ENCODE measurements at places on chromosomes 7 and 10.

DNA sequence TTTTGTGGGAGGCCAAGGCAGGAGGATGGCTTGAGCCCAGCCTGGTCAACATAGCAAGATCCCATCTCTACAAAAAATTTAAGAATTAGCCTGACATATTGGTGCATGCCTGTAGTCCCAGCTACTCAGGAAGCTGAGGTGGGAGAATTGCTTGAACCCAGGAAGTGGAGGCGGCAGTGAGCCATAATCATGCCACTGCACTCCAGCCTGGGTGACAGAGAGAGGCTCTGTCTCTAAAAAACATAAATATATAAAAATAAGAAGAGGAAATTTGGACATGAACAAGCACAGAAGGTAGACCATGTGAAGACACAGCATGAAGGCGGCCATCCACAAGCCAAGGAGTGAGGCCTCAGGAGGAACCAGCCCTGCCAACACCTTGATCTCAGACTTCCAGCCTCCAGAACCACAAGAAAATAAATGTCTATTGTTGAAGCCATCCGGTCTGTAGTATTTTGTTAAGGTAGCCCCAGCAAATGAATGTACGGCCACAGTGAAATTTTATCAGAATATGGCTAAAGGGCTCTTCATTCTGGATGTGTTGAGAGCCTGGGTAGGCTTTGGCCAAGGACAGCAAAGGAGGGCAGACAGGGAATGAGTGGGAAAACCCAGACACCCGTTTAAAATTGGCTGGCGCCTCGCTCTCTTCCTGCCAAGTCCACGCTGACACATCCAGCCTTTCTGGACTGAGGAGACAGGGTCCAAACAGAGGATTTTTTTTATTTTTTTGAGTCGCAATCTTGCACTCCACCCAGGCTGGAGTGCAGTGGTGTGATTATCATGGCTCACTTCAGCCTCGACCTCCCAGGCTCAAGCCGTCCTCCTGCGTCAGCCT, 12.9 kb upstream of the GRID2IP start:
- DNase-seq, result no peak

DNA sequence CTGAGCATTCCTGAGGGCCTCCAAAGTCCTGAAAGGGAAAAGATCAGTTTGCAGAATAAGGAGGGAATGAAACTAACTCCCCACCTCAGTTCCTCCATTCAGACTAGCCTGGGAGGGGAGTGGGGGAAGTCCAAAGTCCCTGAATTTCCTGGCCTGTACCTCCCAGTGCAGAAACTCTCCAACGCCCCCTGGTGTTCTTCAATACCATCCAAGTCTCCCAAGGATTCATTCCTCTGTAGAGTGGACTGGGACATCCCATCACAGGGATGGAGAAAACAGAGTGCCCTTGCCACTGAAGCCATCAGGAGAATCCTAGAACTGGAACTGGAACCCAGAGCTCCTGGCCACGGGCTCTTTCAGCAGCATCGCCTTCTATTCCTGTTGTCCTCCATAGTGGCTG, 1.6 kb upstream of the COL13A1 start:
- no peak for DNase-seq

- no peak for DNase-seq
Observed at GRCh38 chr10:44067432-44067831, 317.5 kb downstream of the CXCL12 start.

GRCh38 chr10:29880856-29881255, 178.5 kb downstream of the JCAD start:
- no peak for DNase-seq

DNA sequence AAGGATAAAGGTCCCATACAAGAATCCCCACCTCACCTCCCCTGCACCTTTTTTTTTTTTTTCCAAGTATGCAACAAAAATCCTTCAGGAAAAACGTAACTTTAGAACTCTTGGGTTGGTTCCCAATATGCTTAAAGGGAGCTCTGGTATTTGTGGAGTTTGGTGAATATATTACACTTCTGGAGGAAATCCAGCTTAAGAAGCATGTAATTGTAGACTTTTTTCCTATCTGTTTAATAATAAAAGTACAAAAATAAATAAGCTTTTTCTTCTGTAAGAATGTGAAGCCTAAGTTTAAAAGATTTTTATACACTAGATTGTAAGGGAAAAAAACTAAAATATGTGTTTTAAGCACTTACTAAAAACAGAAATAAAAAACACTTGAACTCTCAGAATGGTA, 102.3 kb downstream of the SORBS1 start:
- DNase-seq, result no peak

DNA sequence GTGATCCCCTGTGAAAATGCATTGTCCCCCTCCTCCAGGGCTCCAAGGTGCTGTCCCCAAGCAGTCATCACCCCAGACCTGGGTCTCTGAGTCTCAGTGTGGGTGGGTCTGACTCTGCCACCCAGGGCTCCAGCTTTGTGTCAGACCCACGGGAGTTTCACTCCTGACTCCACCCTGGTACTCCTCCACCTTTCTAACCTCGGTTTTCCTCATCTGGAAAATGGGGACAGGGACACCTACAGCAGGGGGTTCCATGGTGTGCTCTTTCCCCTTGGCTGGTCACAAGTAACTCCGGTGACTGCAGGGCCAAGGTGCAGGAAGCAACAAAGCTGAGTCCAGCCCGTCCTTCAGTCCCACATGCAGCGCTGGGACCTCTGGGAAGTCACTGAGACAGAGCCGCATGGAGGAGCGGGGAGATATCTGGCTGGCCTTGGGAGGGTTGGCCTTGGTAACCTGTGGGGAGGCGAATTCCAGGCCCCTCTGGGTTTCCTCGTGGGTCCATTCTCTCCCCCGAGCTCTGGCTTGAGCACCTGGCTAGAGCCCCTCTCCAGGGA, 41.8 kb upstream of the RABGEF1 start:
- DNase-seq, result no peak

DNA sequence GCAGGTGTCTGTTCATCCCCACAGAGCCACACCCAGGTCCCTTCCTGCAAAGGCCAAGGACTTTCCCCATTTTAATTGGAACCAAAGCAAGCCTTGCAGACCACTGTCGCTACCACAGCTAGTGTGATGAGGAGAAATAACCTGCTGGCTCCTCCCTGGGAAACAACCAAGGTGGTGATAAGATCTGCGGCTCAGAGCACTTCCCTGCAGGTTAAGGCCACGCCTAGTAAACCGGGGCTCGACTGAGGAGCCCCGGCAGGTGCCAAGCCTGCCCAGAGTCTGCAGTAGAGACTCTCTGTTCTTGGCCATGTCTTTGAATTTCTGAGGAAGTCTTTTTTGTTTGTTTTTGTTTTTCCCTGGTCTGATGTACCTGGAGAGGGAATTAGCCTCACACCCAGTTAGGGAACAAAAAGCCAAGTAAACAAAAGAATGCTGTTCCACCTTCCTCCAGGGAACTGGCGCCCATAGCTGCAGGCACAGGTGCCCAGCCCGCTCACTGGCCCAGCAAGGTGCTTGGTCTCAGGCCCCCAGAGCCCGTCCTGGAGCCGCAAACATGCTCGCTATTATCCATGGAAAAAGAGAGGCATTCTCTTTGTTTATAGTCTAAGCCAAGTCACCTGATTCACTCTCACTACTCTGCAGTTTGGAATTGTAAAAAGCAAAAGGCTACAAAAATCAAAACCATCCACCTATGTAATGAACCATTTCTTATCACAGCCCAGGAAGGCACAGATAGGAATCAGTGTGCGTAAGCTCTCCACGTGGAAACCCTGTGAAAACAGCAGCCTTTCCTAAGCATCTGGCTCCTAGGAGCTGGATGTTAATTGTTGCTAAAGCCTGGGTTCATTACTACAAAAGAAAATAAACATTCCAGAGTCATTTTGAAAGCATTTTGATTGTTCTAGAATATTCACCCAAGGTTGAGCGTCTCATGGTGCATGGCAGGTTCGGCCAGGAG, 2.7 kb downstream of the GPR146 start:
- no peak for DNase-seq

DNA sequence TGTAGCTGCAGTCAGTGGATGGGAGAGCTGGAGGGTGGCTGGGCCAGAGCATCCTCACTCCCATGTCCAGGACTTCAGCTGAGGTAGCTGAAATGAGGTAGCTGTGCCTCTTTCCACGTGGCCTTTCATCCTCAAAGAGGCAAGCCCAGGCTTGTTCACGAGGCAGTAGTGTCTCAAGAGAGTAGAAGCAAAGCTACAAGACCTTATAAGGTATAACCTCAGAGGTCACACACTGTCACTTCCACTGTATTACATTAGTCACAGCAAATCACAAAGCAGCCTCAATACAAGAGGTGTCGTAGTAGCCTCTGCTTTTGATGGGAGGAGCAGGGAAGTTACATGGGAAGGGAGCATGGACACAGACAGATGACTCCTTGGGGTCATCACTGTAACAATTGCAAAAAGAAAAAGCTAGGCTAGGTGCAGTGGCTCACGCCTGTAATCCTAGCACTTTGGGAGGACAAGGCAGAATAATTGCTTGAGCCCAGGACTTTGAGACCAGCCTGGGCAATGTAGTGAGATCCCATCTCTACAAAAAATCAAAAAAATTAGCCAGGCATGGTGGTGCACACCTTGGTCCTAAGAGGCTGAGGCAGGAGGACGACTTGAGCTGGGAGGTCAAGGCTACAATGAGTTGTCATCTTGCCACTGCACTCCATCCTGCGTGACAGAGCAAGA, 97.5 kb downstream of the SKIDA1 start:
- DNase-seq, result no peak

GRCh38 chr7:41149576-41149975, 553.3 kb downstream of the INHBA start:
- no peak for DNase-seq

DNA sequence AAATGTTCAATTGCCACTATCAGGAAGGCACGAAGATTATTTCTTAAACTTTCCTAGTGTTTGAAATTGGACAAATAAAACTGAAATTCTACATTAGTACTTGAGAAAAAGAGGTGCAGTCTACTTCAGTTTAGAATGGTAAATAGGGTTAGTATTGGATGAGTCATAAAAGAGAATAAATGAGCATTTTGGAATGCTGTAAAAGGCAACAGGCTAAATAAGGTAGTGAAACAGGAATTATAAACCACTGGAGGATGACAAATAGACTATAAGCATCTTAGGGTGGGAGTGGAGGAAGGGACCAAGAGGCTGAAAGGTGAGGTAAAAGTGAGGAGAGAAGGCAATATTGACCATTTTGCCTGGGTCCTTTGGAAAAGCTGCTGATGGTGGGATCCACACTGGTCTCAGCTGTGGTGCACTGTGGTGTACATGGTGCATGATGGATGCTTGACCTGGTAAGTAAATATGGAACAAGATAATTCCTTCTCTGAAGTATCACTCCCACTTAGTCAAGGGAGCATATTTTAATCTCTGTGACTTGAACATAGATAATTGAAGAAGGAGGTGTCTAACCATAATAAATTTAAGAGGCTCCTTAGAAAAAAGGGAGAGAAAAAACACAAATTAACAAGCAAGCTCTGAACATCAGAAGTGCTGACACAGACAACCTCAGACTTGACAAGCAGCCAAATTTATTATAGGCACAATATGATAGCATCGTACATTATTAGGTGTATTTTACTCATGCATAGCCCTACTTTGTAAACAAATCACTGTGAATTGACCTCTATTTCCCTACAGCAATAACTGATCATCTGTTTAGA, 76.4 kb upstream of the SCIN start:
- DNase-seq, result no peak

All from D721Med (cell line).